ENCODE measurements at places on chromosomes 11 and 22.
A peak's percentile ranks its signal among the peaks of the same experiment; 100 is the strongest.

DNA sequence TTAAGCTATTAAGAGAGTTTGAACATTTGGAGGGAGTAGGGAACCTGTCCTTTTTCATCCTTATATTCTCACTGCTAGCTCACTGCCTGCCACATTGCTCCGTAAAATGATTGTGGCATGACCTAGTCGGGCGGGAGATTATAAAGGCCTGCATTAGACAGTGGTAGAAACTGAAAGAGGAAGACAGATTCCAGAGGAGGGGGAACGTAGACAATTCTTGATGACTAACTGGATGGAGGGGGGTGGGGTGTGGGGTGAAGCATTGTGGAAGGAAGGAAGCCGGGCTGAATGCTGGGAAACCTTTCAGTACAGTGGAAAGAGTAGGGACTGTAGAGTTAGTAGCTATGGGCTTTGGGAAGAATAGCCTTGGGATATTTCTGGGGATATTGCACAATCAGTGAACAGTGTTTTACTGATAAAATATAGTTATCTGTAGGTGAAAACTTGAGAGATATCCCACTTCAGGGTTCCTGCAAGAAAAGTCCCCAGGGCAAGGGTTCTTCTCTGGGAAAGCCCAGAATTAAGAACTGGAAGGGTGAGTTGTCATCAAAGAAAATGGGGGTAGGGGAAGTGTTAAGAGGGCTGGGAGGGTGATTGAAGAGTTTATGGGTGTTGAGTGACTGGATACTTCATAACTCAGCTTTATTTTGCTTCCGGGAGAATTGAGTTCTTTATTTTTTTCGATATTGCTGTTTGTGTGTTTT lies 2.1 kb downstream of the MED15 start:
- no peak for DNase-seq

GRCh38 chr11:130631119-130631518 lies 182.7 kb downstream of the ADAMTS15 start:
- DNase-seq, result no peak

GRCh38 chr22:22123118-22123959 lies 121.2 kb upstream of the VPREB1 start:
- DNase-seq, result no peak

GRCh38 chr11:109749476-109749875 lies 327.5 kb downstream of the C11orf87 start:
- no peak for DNase-seq

- no peak for DNase-seq
Observed at GRCh38 chr22:47805394-47805935, 1043.0 kb downstream of the TBC1D22A start.

DNA sequence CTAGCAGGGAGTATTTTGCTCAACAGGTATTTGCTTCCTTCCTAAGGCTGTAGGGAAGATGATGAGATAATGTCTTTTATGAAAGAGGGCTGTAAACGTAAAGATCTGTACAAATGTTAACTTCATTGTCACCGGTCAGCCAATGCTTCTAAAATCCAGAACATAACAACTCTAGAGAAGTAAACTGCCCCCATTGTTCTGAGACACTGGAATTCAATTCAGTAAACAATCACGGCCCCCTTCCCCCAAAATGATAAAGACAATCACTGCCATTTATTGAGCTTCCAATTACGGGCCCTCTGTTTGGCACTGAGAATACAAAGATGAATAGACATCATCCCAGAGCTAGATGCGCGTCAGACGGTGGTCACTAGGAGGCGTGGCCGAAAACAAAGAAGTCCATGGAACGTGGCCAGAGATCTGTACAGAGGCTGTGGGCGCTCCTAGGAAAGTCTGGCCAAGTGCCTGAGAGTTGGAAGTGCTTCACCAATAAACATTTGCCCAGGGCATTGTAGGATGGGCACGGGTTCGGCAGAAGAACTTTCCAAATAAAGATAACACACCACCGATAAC lies 576 bp downstream of the TMEM258 start:
- peak; percentile 41 for DNase-seq

DNA sequence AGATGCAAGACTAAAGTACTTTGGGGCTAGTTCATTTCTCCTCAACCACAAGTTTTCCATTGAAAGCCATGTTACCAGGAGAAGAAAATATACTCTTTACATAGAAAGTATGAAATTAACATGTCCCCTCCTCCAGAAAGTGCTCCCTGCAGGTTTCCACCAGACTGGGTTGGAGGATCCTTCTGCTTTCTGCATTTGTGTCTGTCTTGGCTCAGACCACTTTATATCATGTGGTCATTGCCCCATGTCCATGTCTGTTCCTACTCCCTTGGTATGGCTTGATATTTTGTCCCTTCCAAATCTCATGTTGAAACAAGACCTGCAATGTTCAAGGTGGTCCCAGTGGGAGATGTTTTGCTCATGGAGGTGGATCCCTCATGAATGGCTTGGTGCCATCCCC lies 28.4 kb upstream of the ACER3 start:
- DNase-seq, result no peak

GRCh38 chr11:105046898-105047579 lies 1.9 kb upstream of the CARD16 start:
- no peak for DNase-seq

All from cerebellum (tissue), 4 donors.